ENCODE measurements at places on chromosomes 12 and 14.

GRCh38 chr14:85564841-85565527 is 35.0 kb downstream of the FLRT2 start:
- DNase-seq, result no peak

GRCh38 chr14:65107200-65107599 is 4.9 kb upstream of the MAX start:
- DNase-seq, result no peak

GRCh38 chr14:39441805-39442204 is 9.6 kb upstream of the FBXO33 start:
- DNase-seq, result no peak

- DNase-seq, result no peak
Measured at GRCh38 chr14:50232276-50232642, 881 bp upstream of the SOS2 start.

GRCh38 chr12:57467212-57467874 is 7.8 kb downstream of the GLI1 start:
- DNase-seq, result no peak

DNA sequence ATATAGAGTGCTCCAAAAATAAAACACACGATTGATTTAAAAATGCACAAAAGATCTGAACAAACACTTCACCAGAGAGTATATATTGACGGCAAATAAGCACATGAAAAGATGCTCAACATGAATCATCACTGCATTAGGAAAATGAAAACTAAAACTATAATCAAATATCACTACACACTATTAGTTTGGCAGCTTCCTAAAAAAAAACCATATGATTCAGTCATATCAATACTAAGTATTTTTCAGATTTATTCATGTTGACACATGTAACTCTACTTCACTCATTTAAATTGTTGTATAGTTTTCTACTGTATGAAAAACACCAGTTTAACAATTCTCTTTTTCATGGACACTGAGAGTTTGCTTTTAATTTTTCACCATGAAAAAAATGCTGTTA is 41.6 kb downstream of the EXOC5 start:
- no peak for DNase-seq

All from M059J (cell line).